ENCODE measurements at places on chromosomes 6 and 20.

DNA sequence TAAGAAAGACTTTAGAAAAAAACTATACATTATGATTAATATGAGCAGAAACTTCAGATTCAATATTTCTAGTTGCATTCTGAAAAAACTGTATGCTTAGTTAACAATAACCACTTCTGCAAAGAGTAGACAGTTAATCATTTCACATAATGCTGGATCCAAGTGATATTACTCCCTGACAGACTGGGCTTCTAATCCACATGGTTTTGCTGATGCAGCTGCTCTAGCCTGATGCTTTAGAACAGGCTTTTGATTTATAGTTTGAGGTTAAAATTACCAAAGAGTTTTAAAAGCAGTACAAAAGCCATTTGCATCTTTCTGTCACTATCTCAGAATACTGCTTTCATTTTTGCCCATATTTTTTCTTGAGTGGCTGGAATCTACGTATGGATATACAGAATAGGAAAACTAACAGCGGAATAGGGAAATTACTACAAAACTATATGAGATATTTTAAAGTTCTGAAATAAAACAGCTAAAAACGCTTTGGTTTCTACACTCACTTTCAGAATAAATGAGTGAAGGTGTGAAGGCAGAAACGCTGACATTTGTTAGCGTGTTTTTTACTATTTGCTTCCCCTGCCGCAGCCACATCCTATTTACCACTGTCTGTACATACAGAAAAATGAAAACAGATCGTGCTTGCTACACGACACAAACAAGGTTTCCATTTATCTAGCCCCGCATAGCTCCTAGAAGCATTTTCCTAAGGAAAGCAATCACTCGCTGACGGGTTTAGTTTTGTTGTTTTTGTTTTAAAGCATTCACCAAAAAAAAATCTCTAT is 61.7 kb downstream of the METTL24 start:
- DNase-seq: no peak

- no peak for DNase-seq
Observed at GRCh38 chr20:62900692-62901584, 25.4 kb downstream of the DIDO1 start.

GRCh38 chr6:144936764-144937163 is 651.6 kb downstream of the UTRN start:
- DNase-seq: no peak

GRCh38 chr6:154800338-154800737 is 67.1 kb downstream of the SCAF8 start:
- no peak for DNase-seq

- no peak for DNase-seq
Observed at GRCh38 chr20:61280217-61280980, 28.3 kb downstream of the CDH4 start.

DNA sequence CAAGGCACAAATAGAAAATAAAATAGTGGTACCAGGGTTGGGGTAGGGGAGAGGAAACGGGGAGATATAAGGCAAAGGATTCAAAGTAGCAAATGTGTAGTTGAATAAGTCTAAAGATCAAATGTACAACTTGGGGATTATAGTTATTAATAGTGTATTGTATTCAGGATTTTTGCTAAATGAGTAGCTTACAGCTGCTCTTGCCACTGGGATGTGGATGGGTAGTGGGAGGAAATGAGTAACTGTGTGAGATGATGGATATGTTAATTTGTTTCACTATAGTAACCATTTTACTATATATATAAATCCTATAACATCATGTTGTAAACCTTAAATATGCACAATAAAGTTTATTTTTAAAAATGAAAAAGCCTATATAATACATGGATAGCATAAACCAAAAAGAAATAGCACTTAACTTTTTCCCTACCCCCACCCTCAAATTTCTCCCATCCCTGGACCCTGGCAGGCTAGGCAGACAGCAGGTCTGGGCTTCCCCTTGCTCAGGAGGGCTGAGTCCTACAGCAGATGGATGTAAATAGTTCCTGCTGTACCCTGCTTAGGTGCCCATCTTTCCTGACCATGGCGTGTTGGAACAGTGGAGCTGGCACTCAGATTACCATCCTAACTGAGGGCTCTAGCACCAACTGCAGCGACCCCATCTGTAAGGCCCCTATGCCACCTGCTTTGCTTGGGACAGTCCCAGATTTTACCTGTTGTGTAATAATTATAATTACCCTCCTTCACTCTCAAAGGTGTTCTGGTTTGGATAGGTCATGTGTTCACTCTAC is 28.6 kb upstream of the PBOV1 start:
- no peak for DNase-seq

GRCh38 chr6:47023573-47023972 is 18.6 kb downstream of the ADGRF1 start:
- no peak for DNase-seq

- DNase-seq: no peak
Observed at GRCh38 chr6:128311944-128312570, 208.3 kb downstream of the PTPRK start.

GRCh38 chr20:53828682-53829254 is 235.1 kb upstream of the ZNF217 start:
- DNase-seq: no peak

- peak; percentile 18 for DNase-seq
Observed at GRCh38 chr6:127690092-127690491, 113.1 kb downstream of the C6orf58 start.

GRCh38 chr6:319177-320131 is 27.2 kb downstream of the DUSP22 start:
- DNase-seq: no peak

GRCh38 chr6:56072856-56073255 is 174.5 kb downstream of the COL21A1 start:
- no peak for DNase-seq

DNA sequence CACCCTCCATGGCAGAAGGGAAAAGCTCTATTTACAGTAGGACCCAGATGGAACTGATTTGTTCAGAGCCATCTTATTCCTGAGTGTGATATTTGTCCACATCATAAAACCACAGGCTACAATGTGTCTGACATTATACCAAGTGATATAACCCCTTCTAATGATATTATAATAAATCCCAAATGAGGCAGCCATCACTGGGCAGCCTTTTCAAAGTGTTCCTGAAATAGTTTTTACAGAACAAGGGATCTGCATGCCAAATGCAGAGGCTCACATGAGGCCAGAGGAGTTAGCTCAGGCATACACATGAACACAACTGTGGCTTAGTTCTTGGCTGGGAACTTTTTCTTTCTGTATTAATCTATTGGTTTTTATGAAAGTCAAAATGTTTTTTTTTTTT is 207.7 kb downstream of the MAFB start:
- no peak for DNase-seq

DNA sequence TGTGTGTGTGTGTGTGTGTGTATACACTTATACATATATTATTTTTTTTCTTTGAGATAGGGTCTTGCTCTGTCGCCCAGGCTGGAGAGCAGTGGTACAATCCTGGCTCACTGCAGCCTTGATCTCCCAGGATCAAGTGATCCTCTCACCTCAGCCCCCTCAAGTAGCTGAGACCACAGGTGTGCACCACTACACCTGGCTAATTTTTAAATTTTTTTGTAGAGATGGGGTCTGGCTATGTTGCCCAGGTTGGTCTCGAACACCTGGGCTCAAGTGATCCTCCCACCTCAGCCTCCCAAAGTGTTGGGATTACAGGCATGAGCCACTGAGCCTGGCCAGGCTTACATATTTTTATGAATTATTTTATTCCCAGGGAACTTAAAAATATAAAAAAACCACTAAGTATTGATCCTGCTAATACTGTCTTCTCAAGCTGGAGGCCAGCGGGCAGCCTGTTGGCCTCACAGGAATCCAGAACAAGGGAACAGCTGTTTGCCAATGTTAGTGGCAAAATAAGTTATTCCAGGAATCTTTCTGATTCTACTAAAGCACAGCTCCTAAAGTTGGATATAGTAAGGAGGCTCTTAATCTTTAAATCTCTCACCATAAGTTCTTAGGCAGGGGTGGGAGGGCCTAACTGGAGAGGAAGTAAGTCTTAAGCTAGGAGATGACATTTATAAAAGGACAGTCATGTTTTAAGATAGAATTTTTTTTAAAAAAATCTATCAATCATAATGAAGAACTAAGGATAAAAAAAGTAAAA is 135.5 kb upstream of the NUP153 start:
- no peak for DNase-seq

DNA sequence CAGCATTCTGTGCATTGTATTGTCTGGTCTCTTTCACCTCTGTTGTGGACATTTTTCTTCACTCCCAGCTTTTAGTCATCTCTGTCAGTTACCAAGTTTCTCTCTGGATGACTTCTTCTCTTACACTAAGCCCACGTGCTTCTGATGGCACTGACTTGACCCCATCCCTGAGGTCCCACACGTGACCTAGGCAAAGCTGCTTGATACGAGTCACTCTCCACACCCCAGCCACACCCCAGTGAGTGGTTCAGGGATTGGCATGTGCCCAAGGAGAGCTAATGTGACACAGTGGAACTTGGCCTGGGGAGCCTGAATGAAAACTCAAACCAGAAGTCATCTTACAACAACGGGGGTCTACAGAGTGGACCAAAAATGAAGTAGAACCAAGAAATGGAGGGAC is 32.2 kb downstream of the HTR1E start:
- no peak for DNase-seq

DNA sequence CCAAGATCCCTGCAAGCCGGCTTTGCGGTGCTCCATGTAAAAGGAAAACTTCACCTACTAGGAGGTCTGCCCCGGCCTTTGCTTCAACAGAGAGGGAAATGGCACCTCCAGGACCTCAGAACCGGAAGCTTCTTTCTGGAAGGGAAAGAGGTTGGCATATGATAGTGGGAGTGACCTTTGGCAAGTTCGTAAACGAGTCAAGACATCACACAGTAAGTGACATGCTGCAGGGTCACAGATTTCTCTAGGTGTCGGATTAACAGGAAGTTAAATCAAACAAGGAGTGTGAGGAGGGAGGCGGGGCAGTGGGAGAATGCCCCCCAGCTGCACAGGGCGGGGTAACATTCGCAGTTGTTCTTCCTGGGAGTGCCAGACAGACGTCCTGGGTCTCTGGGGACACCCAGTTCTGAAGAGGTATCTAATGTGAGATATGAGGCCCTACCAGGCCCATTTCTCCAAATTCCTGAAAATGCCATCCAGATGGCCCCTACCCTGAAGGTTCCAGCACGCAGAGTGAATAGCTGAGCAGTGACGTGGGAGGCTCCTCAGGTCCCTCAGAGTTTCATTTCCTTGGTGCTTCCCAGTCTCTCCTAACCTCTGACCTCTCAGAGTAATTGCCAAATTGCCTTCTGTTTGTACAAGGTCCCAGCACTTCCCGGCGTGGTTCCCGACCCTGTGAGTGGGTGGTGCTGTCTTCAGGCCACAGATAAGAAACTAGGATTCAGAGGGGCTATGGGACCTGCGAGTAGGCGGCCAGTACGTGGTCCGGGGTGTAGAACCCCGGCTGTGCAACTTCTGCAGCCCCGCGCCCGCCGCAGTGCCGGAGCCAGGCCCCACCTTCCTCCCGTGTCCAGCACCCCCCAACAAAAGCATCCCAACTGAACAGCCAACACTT is 1.9 kb downstream of the RRBP1 start:
- DNase-seq: peak; percentile 29

GRCh38 chr6:157676241-157676640 is 146.8 kb upstream of the SNX9 start:
- no peak for DNase-seq

GRCh38 chr20:17530716-17531664 is at the start of gene BFSP1:
Gene BFSP1, minus strand, starts transcription at chr20:17531379. Its CDS starts 50 bp downstream, at chr20:17531329.
- DNase-seq: peak; percentile 30

DNA sequence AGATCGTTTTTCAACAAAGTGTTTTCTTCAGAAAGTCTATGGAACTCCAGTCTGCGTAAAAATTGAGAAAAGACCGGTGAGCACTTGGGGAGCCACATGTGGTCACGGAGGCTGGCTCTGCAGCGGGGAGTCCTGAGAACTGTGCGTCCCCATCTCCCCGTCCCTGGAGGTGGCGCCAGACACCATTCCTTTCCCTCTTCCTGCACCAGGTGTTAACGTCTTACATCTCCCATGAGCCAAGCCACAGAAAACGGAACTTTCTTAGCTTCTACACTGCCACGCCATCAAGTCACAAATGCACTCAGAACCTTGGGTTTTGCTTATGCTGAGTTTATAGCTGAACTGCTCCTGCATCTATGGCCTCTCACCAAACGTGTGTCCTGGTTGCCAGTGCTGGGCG is 62.6 kb downstream of the GINS1 start:
- DNase-seq: peak; percentile 39

DNA sequence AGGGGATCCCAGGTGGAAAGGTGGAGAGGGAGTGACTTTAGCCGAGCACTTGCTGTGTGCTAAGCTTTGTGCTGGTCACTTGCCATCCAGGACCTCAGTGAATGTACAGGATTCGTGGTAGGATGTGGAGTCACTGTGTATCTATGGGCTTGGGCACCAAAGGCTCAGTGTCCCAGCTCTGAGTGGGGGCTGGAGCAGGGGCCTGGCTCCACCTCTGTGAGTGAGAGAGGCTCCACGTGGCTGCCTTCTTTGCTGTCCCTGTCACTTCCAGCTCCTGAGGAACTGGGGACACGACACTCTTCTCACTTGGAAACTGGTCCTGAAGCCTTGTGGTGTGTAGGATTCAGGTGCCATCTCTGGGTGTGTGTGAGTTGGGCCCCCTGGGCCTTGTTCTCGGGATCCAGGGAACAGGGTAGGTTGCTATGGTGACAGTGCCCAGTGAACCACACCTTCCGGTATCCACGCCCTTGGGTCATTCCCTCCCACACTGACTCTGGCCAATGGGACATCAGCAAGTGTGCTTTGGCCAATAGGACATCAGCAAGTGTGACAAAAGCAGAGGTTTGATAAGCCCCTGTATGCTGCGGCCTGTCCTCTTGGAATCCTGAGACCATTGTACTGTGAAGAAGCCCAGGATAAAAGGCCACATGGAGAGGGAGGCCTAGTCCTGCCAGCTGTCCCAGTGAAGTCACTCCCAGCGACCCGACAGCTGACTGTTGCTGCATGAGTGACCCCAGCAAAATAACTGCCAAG is 87.7 kb downstream of the CDH22 start:
- DNase-seq: peak; percentile 95

DNA sequence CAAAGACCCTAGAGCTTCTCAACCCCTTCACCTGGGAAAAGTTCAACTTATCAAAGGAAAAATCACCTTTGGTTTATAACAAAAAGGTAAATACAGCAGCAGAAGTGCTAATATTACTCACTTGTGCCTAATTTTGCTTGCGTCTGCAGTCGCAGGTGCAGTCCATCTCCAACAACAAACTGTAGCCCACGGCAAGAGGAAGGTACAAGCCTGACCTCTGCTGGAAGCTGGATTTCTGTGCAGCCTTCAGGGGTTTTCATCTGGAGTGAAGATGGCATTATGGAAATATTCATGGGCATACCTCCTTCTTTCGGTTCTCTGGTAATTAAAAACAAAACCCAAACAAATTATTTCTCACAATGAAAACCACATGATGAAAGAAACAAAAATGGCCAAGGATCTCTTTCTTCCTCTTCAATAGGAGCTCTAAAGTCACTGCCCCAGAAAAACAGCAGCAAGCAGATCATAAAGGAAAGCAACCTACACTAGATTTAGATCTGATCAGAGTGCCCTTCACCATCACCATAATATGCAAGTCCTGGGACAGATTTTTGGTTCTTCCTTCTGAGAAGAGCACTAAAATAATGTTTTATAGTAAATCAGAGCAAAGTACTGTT is 7.8 kb downstream of the UBE3D start:
- DNase-seq: peak; percentile 46

GRCh38 chr6:27775796-27776184 is 136.4 kb downstream of the OR2B2 start:
- DNase-seq: no peak

GRCh38 chr6:72953971-72954381 is 271.3 kb downstream of the KHDC1L start:
- no peak for DNase-seq

All from SK-N-DZ (cell line).